ENCODE measurements at places on chromosomes 3 and 15. TPM values are rescaled to one million over a fixed set of nuclear protein-coding genes. Genes with fewer than 3 reads are reported as not detected.

Gene CLDN1
- total RNA-seq: 1.2 TPM

DNA sequence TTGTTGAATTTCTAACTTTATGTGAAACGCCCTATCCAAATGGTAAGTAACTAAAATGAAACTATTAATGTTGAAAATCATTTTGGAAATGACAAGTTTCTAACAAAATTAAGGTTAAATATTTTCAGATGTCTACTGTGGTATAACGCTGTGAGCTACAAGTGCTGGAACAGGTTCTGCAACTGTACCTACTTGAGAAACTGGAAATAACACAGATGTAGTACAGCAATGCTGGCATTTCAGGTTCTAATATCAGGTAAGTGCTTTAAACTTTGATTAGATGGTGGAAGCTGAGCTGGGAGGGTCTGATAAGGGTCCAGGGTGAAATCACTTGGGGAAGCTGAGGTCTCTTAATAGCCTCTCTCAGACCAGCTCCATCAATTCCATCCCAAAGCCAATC is 315.1 kb downstream of the STXBP5L start:
- no peak for DNase-seq

GRCh38 chr3:9373465-9373864 is 10.6 kb downstream of the THUMPD3 start:
- DNase-seq: no peak

DNA sequence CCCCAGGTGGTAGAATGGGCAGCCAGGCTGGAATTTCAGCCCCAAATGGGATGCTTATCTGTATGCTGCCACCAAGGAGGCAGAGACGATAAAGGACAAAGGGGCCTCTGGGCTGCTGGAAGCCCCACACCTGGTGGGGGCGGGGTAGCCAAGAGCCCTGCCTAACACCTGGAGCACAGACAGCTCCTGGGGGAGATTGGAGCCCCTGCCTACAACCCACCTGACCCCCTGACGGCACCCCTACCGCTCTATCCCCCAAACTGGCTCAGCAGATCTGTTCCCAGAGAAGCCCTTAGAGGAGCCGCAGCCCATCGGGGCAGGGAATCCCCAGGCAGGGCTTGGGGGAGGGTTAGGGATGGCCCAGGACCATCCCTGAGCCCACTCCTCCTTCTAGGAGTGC is 15.8 kb upstream of the SEMA3F start:
- no peak for DNase-seq

Gene TRIM71
- not detected for total RNA-seq

DNA sequence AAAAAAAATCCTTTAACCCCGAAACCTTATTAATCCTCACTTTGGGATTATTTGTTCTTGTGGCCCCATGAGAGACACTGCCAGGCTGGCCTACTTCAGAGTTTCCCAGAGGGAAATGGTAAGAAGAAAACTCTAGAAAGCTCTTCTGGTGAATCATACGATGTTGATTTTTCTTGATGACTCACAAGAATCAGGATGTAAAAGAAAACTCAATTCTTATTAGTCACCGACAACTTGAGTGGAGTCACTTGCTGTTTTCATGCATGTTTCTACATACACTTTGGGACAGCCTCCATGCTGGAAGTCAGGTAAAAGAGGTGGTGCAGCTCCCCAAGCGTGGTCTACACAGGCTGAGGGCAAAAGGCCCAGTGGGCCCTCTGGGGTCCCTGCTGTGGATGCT is 42.8 kb downstream of the MYO5C start:
- no peak for DNase-seq

Gene MAP1A
- total RNA-seq: 59.5 TPM

Gene ASB14
- total RNA-seq: not detected

DNA sequence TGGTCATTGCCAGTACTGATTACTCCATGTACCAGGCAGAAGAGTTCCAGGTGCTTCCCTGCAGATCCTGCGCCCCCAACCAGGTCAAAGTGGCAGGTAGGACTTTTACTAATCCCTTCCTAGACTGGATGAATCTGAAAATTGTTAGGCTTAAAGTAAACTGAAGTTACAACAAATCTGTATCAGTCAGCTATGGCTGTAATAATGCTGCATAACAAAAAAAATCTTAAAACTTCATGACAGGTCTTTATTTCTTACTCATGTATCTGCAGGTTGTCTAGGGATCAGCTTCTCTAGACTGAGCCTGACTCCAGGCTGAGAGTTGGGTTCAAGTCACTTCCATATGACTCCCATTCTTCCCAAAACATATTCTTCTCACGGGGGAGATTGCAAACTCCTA is 93.7 kb downstream of the MESD start:
- no peak for DNase-seq

- no peak for DNase-seq
Observed at GRCh38 chr3:182342252-182342651, 451.1 kb upstream of the ATP11B start.

DNA sequence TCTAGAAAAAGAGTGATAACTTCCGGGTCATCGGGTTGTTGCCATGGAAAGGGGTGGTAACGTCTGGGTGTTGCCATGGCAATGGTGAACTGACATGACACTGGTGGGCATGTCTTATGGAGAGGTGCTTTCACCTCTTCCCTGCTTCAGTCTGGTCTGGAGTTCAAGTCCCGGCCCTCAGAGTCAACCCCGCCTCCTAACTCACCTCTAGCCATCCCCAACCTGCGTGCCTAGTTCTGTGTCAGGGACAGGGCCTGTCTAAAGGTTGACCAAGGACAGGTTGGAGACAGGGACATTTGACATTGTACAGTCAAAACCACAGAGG is 96.0 kb downstream of the LSM3 start:
- DNase-seq: no peak

DNA sequence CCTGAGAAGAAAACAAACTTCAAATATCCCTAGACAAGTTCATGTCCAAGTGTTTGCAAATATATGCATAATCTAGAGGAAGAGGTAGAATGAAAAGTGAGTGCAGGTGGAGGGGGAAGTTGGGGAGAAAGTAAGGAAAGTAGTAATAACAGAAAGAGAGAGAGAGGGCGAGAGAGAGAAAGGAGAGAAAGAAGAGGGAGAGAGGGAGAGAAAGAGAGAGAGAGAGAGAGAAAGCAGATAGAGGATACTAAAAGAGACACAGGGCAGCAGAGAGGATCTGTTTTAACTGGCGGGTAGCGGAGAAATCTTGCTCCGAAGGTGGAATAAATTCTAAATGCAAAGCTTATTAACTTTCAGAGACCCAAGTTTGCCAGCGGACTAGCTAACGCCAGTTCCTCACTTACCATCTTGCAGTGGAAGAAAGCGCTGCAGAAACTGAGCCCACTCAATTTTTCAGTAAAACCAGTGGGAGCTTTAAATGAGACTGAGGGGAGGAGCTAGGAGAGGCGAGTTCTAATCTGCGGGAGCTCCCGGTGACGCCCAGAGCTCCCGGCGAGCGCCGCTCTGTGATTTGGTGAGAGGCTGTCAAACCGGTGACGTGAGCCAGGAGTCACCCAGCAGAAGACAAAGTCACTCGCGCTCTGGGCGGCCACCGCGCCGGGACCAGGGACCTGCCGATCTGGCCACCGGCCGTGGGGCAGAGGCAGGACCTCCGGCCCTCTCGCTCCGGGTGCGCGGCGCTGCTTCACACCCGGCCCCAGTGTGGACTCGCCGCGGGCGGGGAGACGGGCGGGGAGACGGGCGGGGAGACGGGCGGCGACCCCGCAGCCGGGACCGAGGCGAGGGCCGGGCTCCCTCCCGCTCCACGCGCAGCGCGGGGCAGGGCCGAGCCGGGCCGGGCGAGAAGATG is at the start of gene GMNC:
Gene GMNC (minus strand): TSS at position 486 of the 910 bp plus-strand sequence. CDS start 79 bp downstream, at position 407.
- DNase-seq: peak; percentile 93

- no peak for DNase-seq
Observed at GRCh38 chr3:170815936-170816335, 54.1 kb downstream of the RPL22L1 start.

Gene FAIM
- 9.1 TPM for total RNA-seq

DNA sequence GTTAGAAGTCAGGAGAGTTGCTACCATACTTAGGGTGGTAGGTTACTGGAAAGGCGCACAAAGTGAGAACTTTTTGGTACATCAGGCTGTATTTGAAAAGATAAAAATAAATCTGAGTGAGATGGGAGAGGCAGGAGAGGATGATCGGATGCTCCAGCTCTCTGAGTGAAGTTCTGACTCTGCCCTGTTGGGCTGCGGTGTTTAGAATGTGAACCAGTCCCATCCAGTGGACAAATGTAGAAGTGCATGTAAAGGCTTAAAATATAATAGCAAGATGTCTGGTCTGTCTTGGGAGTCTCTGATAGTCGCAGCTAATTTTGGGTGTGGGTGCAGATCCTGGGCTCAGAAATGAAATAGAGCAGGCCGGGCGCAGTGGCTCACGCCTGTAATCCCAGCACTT is 30.4 kb downstream of the ACKR2 start:
- DNase-seq: peak; percentile 91

Gene IL20RB
- 1.3 TPM for total RNA-seq

GRCh38 chr15:95459273-95459672 is 871.2 kb upstream of the NR2F2 start:
- no peak for DNase-seq

DNA sequence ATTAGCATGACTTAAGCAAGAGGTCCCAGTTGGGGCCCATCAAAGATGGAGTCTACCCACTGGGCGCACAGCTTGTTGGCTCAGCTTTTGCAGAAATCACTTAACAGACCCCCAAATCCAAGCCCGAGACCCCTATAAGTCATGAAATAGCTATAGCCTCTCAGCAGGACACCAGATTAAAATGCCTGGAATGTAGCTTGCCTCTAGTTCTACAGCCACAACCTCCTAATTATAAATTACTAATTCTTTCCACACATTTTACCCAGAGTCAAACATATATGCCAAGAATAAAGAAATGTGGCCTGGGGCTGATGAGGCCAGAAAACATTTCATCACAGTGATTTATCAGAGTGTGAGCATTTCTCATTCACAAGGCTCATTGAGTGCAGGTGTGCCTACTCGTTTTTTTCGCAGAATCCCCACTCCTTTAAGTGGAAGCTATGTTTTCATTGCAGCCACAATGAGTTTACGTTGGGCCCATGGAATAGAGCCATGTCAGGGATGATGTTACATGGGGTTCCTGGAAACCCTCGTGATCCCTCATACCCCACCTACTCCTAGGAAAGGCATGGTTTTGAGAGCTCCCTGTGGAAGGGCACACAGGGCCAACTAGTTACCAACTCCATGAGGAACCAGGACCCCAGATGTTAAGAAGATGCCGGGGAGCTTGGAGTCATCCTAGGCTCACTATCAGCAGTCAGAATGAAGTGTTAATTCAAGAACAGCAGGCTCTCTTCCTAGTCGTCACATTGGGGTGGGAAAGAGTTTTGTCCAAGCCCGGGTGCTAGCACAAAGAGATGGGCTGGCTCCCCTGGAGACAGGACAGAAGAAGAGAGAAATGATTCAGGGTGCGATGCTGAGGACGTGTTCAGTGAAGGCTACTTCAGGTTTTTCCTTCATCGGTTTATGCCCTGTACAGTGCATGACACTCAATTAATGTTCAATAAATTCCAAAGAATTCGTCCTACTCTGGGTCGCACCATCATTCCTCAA is 90.2 kb upstream of the ABHD17C start:
- peak; percentile 68 for DNase-seq

DNA sequence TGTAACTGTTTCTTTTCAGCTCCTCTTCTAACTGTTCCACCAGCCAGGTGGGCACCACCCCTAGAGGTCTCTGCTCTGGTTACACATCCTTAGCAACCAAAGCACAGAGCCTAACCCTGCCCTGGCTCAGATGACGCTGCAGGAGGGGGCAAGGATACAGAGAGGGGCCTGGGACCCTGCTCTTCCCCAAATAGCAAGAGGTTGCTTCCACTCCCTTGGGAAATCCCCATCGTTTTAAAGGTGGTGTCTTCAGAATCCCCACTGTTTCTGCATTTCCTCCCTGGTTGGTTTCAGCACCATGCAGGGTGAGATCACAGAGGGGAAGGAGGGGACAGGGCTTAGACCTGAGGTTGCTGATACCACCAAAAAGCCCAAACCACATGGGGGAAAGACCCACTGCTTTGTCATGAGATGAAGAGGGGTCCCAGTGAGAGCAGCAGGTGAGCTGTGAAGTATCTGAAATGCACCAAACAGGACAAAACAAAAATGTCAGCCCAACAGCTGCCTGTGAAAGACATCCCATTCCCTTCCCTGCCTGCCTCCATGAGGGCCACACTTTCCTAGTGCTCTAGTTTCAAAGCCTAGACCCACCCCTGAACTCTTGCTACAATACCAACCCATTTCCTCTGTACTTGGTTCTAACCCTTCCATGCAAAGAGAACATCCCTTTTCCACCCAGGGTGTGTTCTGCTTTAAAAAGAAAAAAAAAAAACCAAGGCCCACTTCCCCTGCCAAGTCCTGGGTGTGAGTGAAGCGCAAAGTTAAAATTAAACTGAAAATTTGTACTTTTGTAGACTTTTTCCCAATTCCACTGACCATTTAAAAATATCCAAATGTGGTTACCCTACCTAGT is 29.0 kb downstream of the ANP32A start:
- no peak for DNase-seq

- no peak for DNase-seq
Observed at GRCh38 chr15:26771578-26772153, 1.2 kb downstream of the GABRB3 start.

DNA sequence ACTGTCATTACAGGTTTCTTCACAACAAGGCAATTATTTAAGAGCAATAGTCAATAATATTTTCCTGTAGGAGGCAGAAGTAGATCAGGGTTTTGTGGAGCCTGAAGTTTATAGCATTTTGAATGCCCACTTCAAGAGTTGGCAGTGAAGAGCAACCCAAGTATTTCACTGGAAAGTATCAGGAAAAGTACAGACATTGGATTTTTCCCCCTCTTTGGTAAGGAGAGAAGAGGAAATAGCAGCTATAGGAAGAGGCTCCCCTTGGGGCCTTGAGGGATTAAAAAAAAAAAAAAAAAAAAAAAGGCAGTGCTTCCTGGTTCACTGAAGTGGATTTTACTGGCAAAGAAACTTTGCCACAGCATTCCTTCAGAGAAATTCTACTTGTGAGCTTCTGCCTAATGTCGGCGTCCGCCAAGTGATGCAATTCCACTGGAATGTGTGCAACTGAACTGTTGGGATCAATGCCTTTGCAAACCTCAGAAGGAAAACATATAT is 5.7 kb upstream of the CNTN6 start:
- DNase-seq: no peak

DNA sequence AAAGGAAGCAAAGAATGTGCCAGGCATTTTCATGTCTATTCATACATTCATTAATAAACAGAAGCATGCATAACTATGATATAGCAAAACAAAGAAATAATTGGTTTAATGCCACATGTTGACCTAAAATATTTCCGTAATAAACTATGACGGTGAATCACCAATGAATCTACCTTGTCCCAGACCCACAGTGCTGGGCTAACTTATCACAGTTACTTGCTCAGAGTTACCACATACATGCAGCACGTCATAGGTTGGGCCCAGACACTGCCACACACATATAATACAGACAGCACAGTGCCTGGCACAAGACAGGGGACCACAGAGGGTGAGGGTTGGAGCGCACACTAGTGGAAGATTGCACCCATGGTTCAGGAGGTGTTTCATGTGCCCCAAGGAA is 86.9 kb downstream of the ATP1B3 start:
- DNase-seq: no peak

All from esophagus muscularis mucosa (tissue), 4 donors.